ENCODE measurements at places on chromosomes 2 and 18.

- no peak for DNase-seq
Measured at GRCh38 chr18:46373131-46373530, 268.9 kb downstream of the HAUS1 start.

DNA sequence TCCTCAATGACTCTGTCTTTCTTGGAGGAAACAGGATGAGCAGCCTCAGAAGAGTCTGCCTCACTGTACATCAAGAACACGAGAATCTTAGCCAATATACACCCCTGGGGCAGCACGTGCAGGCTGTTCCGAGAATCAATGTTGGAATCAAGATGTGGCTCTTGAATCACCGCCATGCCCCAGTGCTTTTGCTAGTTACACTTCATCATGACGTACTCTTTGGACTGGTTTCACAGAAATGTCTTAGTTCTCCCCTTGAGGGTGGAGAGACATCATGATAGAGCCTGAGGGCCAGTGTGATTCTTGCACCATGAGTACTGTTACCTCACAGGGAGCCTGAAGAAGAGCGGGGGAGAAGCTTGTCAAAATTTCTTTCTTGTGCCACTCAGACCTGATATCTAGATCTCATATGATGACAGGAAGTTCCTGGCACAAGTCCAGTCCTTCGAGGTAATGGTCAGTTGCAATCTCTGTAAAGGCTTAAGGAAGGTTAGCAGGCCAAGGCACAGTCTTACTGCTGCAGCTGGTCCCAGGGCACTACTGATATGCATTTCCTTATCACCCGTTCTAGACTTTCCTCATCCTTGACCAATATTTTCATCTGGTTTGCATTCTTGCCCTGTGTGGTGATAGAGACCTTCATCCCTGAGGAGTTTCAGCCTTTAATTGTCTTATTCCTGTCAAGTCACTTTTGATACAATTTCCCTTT is 28.2 kb upstream of the STAT4 start:
- DNase-seq: no peak

DNA sequence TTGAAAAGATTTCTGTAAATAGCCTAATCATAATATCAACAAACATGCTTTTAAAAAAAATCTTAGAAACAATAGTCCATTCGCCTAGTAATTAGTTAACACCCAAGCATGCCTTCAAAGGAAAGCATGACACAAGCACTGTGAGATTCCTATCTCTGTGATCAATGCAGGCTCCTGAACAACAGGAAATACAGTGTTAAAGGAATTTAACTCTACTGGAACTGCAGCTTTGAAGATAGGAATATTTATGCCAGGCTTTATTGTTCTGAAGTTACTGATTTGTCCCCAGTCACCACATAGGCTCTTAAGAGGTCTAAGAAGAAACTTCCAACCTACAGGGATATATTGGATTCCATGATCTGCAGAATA is 15.4 kb upstream of the FAM124B start:
- DNase-seq: no peak

DNA sequence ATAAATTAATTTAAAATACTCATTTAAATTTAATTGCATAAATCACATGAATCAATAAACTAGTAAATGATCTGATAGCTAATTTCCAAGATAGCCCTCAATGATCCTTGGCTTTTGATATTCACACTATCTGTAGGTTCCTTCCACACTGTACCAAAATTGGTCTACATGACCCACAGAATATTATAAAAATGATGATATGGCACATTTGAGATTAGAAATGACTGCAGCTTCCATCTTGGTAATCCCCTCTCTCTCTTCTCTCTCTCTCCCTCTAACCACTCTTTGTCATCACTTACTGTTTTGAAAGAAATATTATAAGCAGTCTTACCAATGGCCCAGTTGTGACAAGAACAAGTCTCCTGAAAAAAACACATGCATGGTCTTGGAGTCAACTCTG is 394.8 kb downstream of the LRRTM4 start:
- DNase-seq: no peak

DNA sequence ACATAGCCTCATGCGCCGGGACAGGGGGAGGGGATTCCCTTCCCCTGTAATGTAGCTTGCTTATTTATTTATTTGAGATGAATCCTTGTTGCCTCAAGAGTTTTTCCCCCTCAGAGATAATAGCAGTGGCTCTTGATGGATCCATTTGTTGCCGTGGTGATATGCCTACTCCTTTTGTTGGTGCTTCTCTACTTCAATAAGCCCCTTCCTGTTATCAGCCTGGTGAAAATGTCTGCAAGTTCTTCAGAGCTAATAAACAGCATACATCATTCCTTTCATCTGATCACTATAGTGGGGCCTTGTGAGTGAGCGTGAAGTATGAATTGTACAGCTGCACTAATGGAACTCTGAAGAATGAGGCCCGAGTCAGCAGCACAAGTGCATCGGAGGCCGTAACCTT is 19.4 kb downstream of the FZD5 start:
- DNase-seq: no peak

- DNase-seq: no peak
Measured at GRCh38 chr2:241123816-241124536, 21.9 kb upstream of the MTERF4 start.

DNA sequence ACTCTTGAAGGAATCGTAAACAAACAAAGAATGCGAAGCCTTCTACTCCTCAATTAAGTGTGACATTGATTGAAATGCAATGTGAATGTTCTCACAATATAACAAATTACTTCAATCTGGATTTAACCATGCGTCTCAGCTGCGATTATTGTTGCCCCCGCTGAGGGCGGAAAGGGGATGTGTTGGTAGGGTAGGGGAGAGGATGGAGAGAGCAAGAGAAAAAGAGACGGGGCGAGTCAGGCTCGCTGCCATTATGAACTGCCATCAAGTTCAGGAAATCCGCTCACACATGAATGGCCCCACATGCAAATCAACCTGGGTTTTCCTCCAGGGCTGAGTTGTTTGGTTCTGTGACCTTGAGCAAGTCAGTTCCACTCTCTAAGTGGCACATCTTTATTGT is 129.8 kb downstream of the PXDN start:
- no peak for DNase-seq

DNA sequence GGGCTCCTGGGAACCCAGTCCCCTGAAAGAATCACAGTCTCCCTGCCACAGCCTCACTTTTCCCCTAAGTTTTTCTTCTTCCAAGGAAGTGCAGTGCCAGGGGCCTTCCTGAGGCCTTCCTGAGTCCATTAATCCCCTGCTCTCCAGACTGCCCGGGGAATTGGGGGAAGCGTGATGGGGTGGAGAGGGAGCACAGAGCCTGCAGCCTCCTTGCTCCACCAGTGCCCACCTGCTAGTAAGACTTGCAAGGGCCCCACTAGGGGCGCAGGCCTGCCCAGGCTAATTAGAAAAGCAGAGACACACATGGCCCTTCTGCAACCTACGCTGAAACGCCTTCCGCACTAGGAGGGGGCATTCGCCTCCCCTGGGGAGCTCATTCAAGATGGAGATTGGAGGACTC is 110.6 kb downstream of the MRO start:
- DNase-seq: no peak

GRCh38 chr2:101874069-101874468 is 117.7 kb upstream of the IL1R2 start:
- no peak for DNase-seq

DNA sequence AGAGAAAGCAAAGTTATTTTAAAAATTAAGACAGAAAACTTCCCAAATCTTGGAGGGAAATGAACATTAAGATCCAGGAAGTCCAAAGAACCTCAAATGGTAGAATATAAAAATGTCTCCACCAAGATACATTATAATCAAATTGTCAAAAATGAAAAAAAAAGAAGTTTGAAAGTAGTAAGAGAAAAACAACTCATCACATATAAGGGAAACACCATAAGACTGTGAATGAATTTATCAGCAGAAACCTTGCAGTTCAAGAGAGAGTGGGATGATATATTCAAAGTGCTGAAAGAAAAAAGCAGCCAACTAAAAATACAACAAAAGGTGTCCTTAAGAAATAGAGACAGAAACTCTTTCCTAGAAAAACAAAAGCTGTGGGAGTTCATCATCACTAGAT is 73.0 kb downstream of the L3MBTL4 start:
- DNase-seq: no peak

DNA sequence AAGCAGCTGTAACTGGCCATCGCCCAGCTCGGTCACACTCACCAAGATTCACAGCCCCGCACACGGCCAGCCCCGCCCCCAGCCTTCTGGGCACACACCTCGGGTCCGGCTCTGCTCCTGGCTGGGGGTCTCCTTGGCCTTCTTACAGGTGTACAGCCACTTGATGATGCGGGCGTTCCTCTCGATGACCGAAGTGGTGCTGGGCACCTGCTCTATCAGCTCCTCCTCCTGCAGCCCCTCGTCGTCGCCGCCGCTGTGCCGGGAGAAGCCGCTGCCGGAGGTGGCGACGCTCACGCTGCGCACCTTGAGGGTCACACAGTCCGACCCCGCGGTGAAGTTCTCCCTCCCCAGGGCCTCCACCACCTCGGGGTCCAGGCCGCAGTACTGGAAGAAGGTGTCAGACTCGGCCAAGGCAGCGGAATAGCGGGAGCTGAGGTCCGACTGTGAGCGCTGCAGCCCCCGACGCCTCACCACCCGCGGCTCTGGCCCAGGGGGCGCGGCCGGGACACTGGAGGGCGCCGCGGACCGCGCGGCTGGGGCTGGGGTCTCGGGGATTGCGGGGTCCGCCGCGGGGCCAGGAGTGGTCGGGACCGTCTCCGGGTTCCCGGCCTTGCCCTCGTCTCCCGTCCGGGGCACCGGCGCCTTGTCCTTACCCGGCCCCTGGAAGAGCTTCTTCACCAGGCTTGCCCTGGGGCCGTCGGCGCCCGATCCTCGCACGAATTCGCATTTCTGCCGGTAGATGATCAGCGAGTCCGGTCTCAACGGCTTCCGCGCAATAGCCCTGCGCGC is 769 bp downstream of the FAM110C start:
- DNase-seq: no peak

GRCh38 chr18:55404832-55405465 is 183.0 kb downstream of the TCF4 start:
- no peak for DNase-seq

GRCh38 chr2:21431078-21431477 is 307.3 kb downstream of the TDRD15 start:
- no peak for DNase-seq

GRCh38 chr2:197704434-197705120 is 592 bp upstream of the MARS2 start:
- DNase-seq: peak; percentile 60

- no peak for DNase-seq
Measured at GRCh38 chr18:49833814-49834213, 20.5 kb upstream of the ACAA2 start.

- no peak for DNase-seq
Measured at GRCh38 chr2:119117408-119117807, 41.1 kb downstream of the C1QL2 start.

GRCh38 chr2:229654437-229654836 is 59.9 kb downstream of the DNER start:
- no peak for DNase-seq

DNA sequence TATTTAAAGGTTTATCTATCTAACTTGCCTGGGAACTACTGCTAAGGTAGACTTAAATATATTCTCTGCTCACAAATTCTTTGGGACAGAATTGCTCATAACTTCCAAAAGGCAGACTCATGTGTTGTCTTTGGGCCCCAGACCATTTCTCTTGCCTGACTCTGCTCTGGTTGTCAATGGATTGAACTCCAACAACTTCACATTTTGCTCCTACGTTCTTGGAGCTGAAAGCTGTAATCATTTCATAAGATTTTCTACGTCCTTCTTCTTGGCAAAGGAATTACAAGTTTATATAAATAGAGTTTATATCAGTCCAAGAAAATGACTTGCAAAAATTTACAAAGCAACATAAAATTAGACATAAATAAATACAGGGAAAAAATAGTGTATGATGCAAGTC is 32.9 kb upstream of the PPM1B start:
- no peak for DNase-seq

DNA sequence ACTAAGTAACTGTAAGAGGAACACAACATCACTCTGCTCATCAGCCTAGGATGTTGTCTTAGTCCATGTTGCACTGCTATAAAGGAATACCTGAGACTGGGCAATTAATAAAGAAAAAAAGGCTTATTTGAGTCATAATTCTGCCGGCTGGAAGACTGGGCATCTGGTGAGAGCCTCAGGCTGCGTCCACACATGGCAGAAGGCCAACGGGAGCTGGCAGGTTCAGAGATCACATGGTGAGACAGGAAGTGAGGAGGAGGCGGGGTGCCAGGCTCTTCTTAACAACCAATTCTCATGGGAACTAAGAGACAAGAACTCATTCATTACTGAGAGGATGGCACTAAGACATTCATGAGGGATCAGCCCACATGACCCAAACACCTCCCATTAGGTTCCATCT is 46.8 kb downstream of the EPG5 start:
- DNase-seq: no peak

DNA sequence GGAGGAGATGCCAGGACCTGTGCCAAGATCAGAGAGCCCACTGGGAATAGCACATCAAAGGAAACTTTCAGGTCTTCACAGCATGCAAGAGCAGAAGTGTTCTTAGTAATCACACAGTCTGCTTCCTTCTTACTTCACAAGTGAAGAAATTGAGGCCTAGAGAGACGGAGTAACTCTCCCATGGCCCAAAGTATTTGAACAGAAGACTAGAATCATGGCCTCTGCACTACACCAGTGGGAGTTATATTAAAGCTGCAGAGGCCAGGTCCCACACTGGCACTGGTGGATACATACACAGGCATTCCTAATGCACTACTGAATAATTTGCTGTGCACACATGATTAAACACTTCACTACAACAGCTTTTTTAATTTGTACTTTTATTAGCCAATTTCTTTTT is 107.6 kb upstream of the RMP24 start:
- no peak for DNase-seq

- DNase-seq: no peak
Measured at GRCh38 chr2:238235331-238235732, 4.5 kb downstream of the HES6 start.

DNA sequence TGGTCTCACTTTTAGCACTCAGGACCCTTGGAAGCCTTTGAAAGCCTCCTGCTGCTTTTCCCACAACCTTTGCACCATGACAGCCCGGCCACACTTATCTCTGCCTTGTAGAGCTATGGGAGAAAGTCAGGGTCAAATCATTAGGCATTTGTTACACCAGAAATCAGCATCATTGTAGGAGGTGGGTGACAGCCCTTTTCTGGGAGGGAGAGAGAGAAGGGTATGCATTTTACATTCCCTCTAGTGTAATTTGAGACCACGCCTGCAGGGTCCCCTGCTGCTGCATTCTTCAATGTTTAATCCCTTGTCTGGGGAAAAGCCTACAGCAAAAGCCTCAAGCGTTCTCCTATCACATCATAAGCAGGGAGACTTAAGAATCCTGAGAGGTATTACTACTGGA is 766.8 kb upstream of the FAM98A start:
- no peak for DNase-seq

DNA sequence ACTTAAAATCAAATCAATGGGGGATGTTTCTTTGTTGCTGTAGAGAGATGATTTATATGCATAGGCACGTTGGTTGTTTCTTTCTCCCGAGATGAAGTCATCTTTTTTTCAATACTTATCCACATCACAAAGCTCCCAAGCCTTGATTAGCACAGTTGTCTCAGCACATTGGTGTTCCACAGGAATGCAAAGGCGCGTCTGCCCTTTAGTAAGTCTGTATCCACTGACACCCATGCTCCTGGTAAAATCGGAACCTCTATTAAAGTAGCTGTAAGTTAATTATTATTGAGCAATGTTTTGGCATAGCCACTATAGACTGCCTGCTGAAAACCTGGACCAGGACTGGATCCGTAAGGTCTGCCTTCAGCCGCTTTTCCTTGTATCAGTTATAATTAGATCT is 77.6 kb upstream of the RBM44 start:
- DNase-seq: no peak

- no peak for DNase-seq
Measured at GRCh38 chr2:22907330-22907729, 477.6 kb upstream of the KLHL29 start.

- DNase-seq: no peak
Measured at GRCh38 chr2:185201063-185201462, 537.5 kb upstream of the FSIP2 start.
